ENCODE measurements at places on chromosomes 16 and 17.

- DNase-seq = peak; percentile 68
Measured at GRCh38 chr16:68396481-68396880, 51.8 kb downstream of the SMPD3 start.

DNA sequence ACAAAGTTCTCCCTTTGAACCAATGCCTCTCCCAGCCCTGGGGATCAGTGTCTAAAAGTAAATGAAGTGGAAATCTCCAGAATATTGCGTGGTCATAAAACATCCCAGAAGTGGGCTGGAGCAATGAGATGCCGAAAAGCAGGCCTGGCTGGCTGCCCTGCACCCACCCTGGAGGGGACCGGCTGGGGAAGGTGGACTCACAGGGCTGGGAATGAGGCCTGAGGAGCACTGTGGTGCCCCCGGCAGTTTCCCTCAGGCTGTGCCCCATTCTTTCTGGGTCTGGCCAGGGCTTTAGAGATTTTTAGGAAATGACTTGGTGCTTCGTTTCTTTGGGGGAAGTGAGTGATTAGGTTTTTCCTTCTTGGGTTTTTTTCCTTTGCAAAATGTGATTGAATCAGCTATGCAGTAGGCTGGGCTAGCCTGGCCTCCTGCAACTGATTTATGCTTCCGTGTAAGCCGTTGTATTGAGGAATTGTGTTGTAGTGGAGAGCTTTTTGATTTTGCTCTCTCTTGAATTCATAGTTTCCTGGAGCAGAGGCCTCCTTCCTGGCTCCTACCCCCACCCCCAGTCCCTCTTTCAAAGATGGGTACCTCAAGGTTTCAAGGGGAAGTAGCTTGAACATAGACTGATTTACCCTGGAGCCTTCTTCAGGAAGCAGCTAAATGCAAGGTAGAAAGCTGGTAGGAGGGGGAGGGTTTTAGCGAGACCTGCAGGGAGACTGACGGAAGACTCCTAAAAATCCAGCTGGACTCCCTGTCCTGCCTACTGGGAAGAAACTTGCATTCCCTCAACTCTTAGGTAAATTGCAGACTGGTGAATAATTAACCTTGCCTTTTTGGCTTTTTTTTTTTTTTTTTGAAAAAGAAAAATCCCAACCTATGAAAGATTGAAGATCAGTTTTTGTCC lies 170.2 kb downstream of the RAB11FIP4 start:
- no peak for DNase-seq

DNA sequence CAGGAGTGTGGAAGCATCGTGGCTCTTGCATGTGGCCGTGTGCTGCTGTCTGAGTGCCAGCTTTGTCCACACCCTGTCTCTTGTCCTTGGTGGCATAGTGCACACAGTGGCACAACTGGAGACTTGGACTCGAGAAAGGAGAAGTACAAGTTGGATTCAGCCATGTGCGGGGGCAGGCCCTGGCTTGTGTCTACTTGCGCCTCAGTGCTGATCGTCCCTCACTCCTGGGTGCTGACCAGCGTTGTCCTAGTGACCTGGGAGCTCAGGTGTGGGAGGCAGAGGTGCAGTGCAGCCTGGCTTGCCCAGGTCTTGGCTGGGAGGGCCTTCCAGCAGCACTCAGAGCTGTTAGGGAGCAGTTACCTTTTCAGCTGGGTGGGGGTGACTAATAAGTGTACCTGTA lies 20.6 kb downstream of the MPRIP start:
- peak; percentile 58 for DNase-seq

GRCh38 chr17:38852771-38853291 lies 690 bp downstream of the RPL23 start:
- no peak for DNase-seq

DNA sequence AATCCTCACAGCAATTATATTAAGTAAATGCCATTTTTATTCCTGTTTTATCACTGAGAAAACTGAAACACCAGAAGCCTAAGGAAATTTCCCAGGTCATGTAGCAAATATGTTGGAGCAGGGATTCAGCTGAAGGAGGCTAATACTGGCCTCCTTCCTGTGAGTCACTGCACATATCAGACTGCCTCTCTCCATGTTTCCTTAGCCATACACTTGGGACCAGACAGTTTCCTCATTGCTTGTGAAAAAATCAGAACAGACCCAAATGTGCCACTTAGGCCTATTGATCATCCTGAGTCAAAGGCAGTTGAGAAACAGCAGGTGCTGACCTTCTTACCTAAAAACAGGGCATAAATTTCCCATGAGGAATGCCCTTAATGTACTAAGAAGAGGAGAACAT lies 18.9 kb upstream of the ELAC2 start:
- DNase-seq = no peak

GRCh38 chr17:10290041-10290440 lies 82.8 kb downstream of the MYH13 start:
- DNase-seq = no peak

- no peak for DNase-seq
Measured at GRCh38 chr16:50771366-50771765, 29.5 kb downstream of the CYLD start.

GRCh38 chr17:79966681-79967080 lies 69.0 kb downstream of the TBC1D16 start:
- DNase-seq = no peak

GRCh38 chr16:3518292-3518985 lies 17.6 kb downstream of the CLUAP1 start:
- DNase-seq = no peak

DNA sequence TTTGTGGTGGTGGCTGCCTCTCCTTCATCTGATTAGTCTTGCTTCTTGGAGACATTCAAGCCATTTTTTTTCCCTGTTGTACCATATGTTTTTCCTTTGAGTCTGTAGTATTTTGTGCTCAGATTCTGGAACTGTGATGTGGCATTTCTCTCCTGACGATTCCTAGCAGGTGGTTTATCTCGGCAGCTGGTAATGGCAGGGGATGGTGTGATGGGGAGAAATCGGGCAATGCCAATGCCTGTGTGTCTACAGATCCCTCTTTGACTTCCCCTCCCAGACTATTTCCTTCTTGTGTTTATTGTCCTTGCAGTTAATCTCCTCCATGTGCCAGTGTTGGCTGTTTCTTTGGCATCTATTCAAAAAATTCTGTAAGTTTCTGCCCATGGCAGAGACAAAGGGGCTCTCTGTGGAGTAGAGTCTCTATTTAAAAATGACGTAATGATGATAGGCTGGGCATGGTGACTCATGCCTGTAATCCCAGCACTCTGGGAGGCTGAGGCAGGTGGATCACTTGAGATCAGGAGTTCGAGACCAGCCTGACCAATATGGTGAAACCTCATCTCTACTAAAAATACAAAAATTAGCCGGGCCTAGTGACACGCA lies 90.2 kb upstream of the ERCC4 start:
- DNase-seq = no peak

DNA sequence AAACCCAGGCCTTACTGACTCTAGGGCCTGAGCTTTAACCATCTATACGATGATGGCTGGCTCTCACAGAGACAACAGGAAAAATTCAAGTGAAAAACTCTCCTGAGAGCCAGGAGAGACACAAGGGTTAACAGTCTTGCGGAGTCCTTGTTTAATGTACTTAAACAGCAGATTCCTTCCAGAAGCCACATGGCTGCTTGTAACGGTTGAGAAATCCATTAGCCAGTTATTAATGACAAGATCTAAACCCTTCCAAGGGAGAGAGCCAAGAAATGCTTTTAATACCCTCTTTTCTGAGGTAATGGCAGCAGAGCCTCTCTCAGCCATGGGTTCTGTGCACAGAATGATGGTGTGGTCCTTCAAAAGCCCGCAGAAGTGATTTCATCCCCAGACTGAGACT lies 5.2 kb upstream of the ALDOA start:
- DNase-seq = no peak

DNA sequence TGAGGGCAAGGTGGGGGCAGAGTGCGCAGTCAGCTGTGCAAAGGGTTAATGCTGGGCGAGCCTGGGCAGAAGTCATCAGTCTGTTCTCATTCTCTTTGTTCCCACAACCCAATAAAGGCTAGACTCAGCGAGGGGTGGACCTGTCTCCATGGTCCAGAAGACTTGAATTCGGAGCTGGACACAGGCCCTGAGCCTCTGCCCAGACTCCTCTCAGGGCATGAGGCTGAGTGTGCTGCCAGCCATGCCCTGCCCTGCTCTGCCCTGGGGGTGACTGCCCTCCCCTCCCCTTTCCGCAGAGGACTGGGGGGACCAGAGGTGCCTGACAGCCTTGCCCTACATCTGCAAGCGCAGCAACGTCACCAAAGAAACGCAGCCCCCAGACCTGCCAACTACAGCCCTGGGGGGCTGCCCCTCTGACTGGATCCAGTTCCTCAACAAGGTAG lies 54.5 kb downstream of the MRC2 start:
- no peak for DNase-seq

DNA sequence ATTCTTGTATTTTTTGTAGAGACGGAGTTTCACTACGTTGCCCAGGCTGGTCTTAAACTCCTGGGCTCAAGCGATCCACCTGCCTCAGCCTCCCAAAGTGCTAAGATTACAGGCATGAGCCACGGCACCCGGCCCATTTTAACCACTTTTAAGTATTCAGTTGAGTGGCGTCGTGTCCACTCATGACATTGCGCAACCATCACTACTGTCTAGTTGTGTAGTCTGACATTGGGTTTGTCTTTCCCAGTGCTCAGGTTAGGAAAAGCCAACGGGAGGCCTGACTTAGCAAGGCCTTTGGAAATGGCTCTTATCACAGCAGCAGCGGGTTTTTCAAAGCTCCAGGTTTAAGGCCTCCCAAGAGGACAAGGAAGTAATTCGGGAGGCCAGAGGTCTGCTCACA lies 58.7 kb downstream of the LITAF start:
- no peak for DNase-seq

- no peak for DNase-seq
Measured at GRCh38 chr16:81462683-81463082, 18.1 kb downstream of the CMIP start.

- peak; percentile 32 for DNase-seq
Measured at GRCh38 chr17:80598813-80599545, 54.3 kb downstream of the RPTOR start.

DNA sequence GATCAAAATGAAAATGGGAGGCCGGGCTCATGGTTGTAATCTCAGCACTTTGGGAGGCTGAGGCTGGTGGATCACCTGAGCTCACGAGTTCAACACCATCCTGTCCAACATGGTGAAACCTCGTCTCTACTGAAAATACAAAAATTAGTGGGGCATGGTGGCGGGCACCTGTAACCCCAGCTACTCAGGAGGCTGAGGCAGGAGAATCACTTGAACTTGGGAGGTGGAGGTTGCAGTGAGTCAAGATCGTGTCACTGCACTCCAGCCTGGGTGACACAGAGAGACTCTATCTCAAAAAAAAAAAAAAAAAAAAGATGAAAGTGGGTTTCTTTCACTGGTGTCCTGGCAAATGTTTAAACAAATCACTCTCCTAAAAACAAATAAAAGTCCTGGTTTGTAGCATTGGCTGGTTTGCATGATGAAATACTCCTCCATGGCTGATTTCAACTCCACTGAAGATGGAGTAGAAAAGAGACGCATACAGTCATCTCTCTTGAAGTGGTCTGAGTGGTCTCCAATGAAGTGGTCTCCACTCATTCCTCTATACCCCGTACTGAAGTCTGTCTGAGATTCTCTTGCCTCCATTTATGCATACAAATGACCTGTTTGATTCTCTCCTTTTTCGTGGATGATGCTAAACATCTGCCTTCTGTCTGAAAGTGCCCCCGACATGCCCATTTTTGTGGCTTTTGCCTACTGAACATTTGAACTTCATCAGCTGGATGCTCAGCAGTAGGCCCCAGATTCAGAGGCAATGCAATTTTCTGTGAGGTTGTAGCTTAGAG lies 153.0 kb upstream of the FAM20A start:
- DNase-seq = no peak

DNA sequence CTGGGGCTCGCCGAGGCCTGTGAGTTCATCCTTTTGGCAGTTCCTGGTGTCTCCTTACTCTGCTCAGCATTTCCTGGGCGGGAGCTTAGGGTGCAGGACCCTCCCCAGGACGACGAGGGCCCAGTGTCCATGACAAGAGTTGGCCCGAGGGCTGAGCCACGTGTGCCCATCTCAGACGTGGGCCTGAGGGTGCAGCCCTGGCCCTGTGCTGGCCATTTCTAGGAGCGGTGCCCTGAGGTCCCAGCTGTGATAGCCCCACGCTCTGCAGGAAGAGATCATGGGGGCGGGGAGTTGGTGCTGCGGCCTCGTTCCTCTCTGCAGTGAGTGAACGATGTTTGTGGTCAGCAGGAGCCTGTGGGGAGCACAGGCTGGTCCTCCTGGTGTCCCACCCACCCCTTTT lies 6.0 kb upstream of the MC1R start:
- no peak for DNase-seq

- DNase-seq = no peak
Measured at GRCh38 chr16:81189100-81189664, 49.3 kb upstream of the BCO1 start.

- DNase-seq = peak; percentile 68
Measured at GRCh38 chr17:10744501-10745000, 14.7 kb upstream of the TMEM220 start.

GRCh38 chr16:75457485-75458021 lies 6.9 kb downstream of the TMEM170A start:
- DNase-seq = no peak

GRCh38 chr16:64138006-64138405 lies 983.9 kb downstream of the CDH11 start:
- DNase-seq = no peak

DNA sequence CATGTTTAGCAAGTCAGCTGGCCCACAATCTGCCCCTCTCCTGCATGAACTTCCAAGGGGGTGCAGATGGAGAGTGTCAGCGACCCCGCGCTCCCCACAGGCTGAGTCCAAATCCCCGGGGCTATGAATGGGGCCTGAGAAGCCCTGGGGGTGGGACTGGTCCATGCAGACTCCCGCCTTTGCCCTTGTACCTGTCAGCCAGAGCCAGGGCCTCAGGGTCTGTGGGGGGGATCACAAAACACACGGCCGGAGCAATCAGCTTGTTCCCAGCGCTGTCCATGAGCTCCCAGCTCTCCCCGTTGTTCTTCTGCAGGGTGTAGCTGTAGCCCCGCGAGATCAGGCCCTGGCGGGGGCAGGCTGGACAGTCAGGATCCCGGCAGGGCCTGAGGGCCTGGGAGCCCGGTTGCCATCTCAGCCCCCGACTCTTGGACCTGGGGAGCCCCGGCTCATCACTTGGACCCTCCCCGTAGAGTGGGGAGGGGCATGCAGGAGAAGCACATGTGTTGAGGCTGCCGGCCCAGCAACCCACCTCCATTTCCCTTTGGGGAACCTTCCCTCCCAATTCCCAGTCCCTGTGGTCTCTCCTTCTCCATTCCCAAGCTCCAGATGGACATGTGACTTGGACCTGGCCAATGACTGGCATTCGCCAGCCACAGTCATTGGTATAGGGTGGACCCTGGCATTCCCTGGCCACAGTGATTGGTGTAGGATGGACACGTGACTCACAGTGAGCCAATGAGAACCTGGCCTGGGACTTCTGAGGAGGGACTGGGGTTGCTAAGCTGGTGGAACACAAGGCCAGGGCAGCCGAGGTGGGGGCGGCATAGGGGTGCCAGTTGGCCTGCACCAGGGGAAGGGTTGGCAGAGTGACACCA lies 42.4 kb downstream of the PPL start:
- no peak for DNase-seq

DNA sequence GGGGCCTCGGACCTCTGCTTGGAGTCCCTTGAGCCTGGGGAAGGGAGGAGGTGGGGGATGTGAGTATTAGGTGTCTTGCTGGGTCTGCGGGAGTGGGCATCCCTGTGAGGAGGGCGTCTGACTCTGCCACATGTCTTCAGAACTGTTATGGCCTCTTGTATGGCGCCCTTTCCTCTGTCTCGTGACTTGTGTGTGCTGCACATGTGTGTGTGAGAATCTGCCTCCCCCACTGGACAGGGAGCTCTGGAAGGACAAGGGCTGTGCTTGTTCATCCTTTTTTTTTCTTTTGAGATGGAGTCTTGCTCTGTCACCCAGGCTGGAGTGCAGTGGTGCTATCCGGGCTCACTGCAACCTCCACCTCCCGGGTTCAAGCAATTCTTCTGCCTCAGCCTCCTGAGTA lies 33.4 kb downstream of the ARHGAP23 start:
- DNase-seq = no peak

All from small intestine (tissue), 16 donors.